ENCODE measurements at places on chromosomes 11 and 22.

- no peak for DNase-seq
- H3K27me3 ChIP-seq: no peaks in the 10 kb centered on the region
- no peak overlapping the region for H3K4me3 ChIP-seq
- no peaks in the 10 kb centered on the region for H3K36me3 ChIP-seq
- H3K27ac ChIP-seq: no peak overlapping the region
Observed at GRCh38 chr11:76436020-76436419, 8.8 kb upstream of the EMSY start.

- no peaks in the 10 kb centered on the region for H3K4me1 ChIP-seq
- no peak overlapping the region for H3K27ac ChIP-seq
- DNase-seq: no peak
- H3K27me3 ChIP-seq: no peaks in the 10 kb centered on the region
- H3K36me3 ChIP-seq: no peaks in the 10 kb centered on the region
- H3K4me3 ChIP-seq: no peak overlapping the region
Observed at GRCh38 chr11:1926156-1927025, 6.9 kb downstream of the TNNT3 start.

DNA sequence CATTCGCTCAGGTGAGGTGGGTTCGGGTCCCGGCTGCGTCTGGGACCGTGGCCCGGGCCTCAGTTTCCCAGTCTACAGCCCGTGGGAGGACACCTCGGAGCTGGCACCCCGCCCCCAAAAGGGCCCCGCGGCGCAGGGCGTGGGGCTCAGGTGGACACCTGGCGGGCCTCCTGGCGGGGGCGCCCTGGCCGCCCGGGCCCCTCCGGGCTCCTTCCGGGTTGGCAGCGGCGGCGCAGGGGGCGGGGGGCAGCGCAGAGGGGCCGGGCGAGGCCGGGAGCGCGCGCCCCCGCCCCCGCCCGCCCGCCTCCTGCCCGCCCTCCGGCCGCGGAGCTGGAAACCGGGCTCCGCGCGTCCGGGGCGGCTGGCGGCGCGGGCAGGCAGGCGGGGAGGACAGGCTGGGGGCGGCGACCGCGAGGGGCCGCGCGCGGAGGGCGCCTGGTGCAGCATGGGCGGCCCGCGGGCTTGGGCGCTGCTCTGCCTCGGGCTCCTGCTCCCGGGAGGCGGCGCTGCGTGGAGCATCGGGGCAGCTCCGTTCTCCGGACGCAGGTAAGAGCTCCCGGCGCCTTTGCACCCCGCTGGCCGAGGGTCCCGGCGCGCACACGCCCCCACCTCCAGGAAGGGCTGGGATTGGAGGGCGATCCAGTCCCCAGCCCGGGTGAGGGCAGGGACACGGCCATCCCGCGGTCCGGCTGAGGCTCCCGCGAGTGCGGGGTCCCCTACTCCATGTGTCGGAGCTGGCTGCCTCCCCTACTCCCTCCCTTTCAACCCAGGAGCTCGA, at the start of gene EMID1:
TSS of gene EMID1 (plus strand) at position 303 of the 778 bp plus-strand sequence. CDS start at position 446, 143 bp downstream.
- H3K27me3 ChIP-seq: no peaks in the 10 kb centered on the region
- H3K4me3 ChIP-seq: peak within 1 kb of the TSS; percentile 42
- DNase-seq: peak; percentile 51

DNA sequence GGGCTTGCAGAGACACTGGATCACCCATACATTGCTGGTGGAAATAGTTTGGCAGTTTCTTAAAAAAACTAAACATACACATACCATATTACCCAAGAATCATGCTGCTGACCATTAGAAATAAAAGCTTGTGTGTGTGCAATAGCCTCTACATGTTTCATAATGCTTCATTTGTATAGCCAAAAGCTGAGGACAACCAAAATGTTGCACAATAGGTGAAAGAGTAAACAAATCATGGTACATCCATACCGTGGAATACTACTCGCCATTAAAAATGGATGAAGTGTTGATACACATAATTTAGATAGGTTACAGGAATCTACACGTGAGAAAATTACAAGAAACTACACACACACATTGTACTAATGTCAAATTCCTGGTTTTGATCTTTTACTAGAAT, 6.5 kb downstream of the KBTBD3 start:
- DNase-seq: no peak
- no peak overlapping the region for H3K4me3 ChIP-seq
- no peaks in the 10 kb centered on the region for H3K36me3 ChIP-seq
- H3K27me3 ChIP-seq: no peaks in the 10 kb centered on the region
- H3K4me1 ChIP-seq: no peaks in the 10 kb centered on the region

- no peaks in the 10 kb centered on the region for H3K36me3 ChIP-seq
- DNase-seq: no peak
- H3K27ac ChIP-seq: no peak overlapping the region
Observed at GRCh38 chr11:28209906-28210305, 101.7 kb downstream of the METTL15 start.

GRCh38 chr22:39234472-39234787, 10.4 kb downstream of the PDGFB start:
- no peaks in the 10 kb centered on the region for H3K27me3 ChIP-seq
- DNase-seq: no peak
- H3K36me3 ChIP-seq: no peaks in the 10 kb centered on the region
- H3K27ac ChIP-seq: no peak overlapping the region
- H3K4me3 ChIP-seq: no peak overlapping the region

GRCh38 chr11:1157645-1158591, at the start of gene MUC5AC:
TSS of gene MUC5AC (plus strand) at chr11:1157953. CDS start at chr11:1158000, 47 bp downstream.
- no peaks in the 10 kb centered on the region for H3K27me3 ChIP-seq
- DNase-seq: no peak
- H3K27ac ChIP-seq: no peak within 1 kb of the TSS

DNA sequence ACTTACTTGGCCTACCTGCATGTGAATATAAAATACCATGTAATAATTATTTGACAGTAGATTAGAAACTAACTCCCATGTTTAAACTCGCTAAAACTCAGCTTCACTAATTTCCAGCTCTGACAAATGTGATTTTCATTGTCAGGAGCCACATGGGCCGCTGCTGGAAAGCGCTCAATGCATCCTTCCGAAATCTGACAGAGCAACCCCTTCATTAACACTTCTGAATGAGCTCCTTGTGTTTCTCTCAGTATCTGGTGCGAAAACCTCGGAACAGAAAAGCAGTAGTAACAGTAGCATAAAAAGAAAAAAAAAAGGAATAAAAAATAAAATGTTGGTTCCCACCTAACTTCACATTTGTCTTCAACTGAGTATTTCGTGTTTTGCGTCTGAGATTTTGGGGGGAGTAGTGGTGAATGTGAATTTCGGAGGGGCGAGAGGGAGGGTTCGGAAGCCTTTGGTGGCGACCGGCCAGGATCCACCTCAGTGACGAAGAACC, 710 bp downstream of the MTCH2 start:
- peak overlapping the region; percentile 70 for H3K4me3 ChIP-seq
- DNase-seq: peak; percentile 49
- peaks cover 15% of the 10 kb centered on the region for H3K4me1 ChIP-seq
- peaks cover 26% of the 10 kb centered on the region for H3K36me3 ChIP-seq
- no peaks in the 10 kb centered on the region for H3K27me3 ChIP-seq

- H3K36me3 ChIP-seq: no peaks in the 10 kb centered on the region
- H3K4me1 ChIP-seq: no peaks in the 10 kb centered on the region
- no peak overlapping the region for H3K27ac ChIP-seq
- H3K4me3 ChIP-seq: no peak overlapping the region
- H3K27me3 ChIP-seq: no peaks in the 10 kb centered on the region
Observed at GRCh38 chr22:33896154-33896553, 24.1 kb downstream of the LARGE1 start.

DNA sequence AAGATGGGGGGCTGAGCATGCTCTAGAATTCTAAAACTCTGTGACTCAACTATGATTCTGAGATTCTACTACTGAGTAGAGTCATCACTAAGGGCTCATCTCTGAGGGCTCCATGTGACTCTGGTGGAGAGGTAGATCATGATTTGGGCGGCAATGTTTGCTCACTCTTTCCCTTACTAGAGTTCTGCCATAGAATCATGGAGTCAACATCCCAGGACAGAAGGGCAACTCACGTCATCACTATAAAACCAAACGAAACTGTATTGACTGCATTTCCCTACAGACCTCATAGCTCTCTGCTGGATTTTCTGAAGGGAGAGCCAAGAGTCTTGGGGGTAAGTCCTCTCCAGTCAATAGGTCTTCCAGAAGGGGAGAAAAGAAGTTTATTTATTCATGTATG, at the start of gene MS4A14:
TSS of gene MS4A14 (plus strand) at position 78 of the 400 bp plus-strand sequence. CDS start at position 198, 120 bp downstream.
- H3K36me3 ChIP-seq: no peaks in the 10 kb centered on the region
- H3K27ac ChIP-seq: no peak within 1 kb of the TSS
- DNase-seq: no peak
- H3K4me1 ChIP-seq: no peaks in the 10 kb centered on the region

DNA sequence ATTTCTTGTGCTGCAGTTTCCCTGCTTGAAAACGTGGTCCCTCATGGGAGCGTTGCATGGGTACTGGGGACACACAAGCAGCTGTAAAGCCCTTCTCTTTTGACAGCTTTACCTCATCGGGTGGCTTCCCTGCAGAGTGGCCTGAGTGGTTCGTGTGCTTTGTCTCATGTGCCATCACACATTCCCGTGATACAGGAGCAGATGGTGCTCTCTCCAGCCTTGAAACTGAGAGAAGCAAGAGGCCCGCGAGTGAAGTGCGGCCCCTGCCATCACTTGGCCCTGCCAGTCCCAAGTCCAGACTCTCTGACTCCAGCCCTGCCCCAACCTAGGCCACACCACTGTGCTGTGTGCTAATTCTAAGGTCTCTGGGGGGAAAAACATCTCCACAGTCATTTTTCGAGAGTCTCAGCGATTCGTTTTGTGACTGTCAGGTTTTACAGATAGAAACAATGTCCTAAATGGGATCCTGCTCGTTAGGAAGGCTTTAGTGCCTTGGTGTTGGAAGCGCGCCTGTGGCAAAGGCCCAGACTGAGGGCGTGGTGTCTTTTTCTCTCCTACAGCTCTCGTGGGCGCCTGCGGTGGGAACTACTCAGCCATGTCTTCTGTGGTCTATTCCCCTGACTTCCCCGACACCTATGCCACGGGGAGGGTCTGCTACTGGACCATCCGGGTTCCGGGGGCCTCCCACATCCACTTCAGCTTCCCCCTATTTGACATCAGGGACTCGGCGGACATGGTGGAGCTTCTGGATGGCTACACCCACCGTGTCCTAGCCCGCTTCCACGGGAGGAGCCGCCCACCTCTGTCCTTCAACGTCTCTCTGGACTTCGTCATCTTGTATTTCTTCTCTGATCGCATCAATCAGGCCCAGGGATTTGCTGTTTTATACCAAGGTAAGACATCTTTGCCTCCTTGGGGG, 64.2 kb downstream of the KREMEN1 start:
- no peaks in the 10 kb centered on the region for H3K27me3 ChIP-seq
- DNase-seq: no peak
- no peaks in the 10 kb centered on the region for H3K4me1 ChIP-seq
- no peak overlapping the region for H3K27ac ChIP-seq
- H3K4me3 ChIP-seq: no peak overlapping the region

DNA sequence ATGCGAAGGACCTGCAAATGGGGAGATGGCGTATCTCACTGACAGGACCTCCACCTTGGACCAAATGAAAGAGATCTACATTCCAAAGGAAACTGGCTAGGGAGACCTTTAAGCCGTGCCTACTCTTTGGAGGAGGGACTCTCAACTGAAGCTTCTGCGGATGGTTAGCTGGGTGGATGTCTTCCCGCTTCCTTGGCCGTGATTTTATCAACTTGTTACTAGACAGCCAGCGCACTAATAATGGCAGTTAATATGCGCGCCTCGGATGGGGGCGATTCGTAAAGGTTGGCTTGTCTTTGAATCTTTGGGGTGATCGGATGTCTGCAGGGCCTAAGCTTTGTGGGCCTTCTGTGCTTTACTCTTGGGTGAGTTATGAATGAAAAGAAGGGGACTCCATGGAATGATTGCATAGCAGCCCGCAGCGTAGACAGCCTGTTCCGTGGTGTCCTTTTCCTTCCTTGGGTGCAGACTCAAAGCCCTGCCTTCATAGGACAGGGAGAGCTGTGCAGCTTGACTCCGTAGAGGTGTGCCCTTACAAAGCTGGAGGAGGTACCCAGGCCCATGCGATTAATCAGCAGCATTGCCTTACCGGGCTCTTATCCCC, 1.5 kb downstream of the ZNRF3 start:
- no peaks in the 10 kb centered on the region for H3K27me3 ChIP-seq
- H3K4me1 ChIP-seq: peaks cover 20% of the 10 kb centered on the region
- H3K36me3 ChIP-seq: no peaks in the 10 kb centered on the region
- H3K27ac ChIP-seq: no peak overlapping the region

DNA sequence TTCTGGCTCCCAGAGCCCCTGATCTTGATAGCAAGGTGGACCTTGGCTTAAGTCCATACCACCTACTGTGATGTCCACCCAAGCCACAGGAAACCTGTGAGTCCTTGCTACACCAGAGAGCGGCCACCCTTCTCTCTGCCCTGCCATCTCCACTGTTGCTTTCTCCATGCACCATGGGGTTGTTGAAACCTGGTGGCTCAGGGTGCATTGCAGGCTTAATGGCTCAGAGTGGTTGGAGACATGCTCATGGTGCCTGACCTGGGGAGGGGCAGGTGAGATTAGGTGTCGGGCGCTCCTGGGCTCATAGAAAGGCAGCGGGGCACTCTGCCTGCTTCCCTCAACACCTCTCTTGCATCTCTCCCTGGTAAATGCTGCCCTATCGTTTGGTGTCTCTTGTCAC, 25.0 kb upstream of the CACNG2 start:
- no peaks in the 10 kb centered on the region for H3K36me3 ChIP-seq
- no peak overlapping the region for H3K4me3 ChIP-seq
- no peaks in the 10 kb centered on the region for H3K27me3 ChIP-seq
- H3K27ac ChIP-seq: no peak overlapping the region

GRCh38 chr22:48423481-48423911, 1404.2 kb downstream of the BRD1 start:
- H3K4me1 ChIP-seq: no peaks in the 10 kb centered on the region
- peak; percentile 17 for DNase-seq
- H3K4me3 ChIP-seq: no peak overlapping the region
- H3K27ac ChIP-seq: no peak overlapping the region

GRCh38 chr22:21797444-21798221, 62.0 kb upstream of the YPEL1 start:
- H3K27me3 ChIP-seq: no peaks in the 10 kb centered on the region
- DNase-seq: no peak
- H3K4me1 ChIP-seq: peaks cover 6% of the 10 kb centered on the region
